Activated CD4-positive, alpha-beta T cell treated with anti-CD3 and anti-CD28 coated beads, Interleukin-2, amount 50 U/mL, for 48 hours (primary cell): ENCODE measurements at places on chromosomes 13 and 19.

- DNase-seq: no peak
Observed at GRCh38 chr13:24212674-24213073, 52.2 kb downstream of the SPATA13 start.

DNA sequence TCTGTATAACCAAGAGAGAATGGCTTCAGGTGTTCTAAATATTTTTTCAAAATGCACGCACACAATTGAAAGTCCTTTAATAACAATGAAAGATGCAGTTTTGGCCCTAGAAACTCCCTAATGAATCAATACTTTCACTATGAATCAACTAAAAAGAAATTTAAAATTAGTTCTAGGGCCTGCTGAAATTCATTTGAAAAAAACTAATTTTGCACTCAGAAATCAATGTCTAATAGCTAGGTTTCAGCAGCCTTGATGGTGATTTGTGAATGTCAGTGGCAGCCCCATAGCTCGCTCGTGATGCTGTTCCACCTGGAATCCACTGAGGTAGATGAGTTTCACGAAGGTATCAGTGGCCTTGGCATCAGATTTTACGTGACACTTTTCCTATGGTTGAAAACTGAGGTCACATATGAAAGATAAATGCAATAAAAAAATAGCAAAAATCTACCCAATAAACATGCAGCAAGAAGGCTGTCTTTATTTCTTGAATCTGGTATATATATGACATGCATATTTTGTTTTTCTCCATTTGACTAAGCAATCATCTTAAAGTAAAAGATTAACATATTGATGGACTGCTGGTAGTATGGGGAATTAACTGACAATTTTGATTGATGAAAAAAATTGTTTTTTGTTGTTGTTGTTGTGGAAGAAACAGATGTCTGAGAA is 141.0 kb downstream of the AKAP11 start:
- no peak for DNase-seq

DNA sequence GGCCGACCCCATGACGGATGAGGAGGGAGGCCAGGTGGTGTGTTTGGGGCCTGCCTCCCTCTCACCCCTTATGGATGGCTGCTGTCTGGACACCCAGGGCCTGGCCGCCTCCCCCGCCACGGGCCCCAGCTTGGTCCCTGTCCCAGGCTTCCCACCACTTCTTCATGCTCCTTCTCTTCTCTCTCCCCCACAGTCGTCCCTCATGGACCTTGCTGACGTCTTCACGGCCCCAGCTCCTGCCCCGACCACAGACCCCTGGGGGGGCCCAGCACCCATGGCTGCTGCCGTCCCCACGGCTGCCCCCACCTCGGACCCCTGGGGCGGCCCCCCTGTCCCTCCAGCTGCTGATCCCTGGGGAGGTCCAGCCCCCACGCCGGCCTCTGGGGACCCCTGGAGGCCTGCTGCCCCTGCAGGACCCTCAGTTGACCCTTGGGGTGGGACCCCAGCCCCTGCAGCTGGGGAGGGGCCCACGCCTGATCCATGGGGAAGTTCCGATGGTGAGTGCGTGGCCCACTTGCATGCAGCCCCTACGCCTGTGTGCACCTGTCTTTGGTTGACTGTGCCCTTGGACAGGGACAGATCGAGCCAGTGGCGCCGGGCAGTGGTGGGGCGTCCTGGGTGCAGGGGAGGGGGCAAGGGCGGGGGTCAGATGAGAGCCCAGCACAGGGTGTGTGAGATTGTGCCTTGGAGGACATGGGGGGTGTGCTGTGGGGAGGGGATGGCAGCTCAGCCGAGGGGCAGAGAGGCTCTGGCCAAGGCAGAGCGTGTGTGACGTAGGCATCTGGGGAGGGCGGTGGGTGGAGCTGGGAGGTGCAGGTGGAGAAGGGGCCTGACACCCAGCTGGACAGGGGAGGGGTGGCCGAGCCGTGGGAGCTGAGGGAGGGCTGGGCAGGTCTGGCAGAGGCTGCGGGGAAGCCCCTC is 16.8 kb downstream of the EPN1 start:
- DNase-seq: no peak

GRCh38 chr13:49530457-49530856 is 34.7 kb downstream of the PHF11 start:
- DNase-seq: no peak

DNA sequence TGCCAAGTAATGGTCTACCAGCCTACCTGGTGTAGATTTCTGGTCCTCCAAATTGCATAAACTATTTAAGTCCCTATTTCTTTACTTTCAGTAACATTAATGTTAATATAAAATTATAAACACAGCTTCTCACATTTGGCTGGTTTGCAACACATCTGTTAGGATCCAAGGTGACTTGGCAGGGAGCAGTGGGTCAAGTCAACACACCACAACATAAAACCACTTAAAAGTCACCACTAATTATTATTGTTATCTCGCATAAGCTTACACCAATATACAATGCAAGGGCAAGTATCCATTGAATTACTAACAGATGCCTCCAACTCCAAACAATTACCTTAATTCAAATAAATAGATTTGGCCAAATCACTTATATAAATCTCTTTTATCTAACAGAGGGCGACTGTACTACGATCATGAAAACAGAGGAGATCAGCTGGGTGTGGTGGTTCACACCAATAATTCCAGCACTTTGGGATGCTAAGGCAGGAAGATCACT is 74.7 kb downstream of the FGF14 start:
- no peak for DNase-seq
